T-cell (primary cell): ENCODE measurements at places on chromosomes 7 and 10.

- DNase-seq, result no peak
Observed at GRCh38 chr7:65946904-65947303, 35.1 kb downstream of the GUSB start.

- no peak for DNase-seq
Observed at GRCh38 chr10:32982911-32983909, 25.2 kb upstream of the ITGB1 start.

DNA sequence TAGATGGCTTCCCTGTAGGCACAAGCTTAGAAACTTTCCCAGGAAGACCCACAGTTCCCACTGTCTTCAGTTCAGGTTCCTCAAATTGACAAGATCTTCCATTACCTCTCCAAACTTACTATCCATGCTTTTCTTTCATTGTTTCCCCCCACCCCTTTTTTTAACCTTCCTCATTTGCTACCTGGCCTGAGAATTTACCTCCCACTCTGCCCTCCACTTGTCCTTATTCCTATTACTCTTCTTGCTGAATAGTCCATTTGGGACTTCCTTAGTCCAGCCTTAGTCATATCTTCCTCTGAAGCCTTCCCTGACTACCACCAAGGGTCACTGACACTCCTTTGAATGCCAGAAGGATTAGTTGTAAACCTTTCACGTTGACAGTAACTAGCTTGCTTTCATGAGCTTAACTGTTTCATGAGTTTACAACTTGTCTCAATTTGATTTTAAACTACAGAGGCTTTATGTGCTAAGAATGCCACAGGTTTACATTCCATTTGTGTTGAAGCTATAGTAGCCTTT, 1.2 kb upstream of the CALU start:
- no peak for DNase-seq

DNA sequence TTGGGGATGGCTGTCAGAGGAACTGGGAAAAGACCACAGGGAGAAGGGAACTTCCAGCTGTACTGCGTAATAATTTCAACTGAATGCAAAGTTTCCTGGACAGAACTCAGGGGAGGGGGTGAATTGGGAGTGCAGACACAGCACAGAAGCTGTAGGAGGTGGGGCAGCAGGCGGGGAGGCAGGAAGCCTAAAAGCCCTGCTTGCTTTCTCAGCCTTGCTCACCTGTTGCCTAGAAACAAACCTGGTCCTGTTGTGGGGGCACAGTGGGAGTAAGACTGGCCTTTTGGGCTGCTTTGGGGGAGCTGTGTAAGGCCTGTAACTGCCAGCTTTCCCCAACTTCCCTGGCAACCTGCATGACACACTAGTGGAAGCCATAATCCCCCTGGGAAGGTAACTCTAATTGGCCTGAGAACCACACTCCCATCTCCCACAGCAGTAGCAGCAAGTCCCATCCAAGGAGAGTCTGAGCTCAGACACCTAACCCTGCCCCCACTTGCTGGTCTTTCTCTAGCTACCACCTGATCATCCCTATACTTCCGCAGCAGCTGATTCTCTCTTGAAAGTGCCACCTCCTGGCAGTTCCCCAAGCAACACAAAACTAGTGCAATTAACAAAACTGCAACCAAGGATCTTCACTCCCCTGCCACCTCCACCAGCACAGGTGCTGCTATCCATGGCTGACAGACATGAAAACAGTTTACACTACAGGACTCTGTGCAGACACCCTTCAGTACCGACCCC, 1239.3 kb downstream of the SORCS1 start:
- DNase-seq, result no peak

- no peak for DNase-seq
Observed at GRCh38 chr10:57982091-57982490, 285.6 kb downstream of the IPMK start.

- no peak for DNase-seq
Observed at GRCh38 chr10:89887406-89887805, 186.0 kb downstream of the KIF20B start.

GRCh38 chr7:71753956-71754664, 622.2 kb downstream of the GALNT17 start:
- DNase-seq, result no peak

DNA sequence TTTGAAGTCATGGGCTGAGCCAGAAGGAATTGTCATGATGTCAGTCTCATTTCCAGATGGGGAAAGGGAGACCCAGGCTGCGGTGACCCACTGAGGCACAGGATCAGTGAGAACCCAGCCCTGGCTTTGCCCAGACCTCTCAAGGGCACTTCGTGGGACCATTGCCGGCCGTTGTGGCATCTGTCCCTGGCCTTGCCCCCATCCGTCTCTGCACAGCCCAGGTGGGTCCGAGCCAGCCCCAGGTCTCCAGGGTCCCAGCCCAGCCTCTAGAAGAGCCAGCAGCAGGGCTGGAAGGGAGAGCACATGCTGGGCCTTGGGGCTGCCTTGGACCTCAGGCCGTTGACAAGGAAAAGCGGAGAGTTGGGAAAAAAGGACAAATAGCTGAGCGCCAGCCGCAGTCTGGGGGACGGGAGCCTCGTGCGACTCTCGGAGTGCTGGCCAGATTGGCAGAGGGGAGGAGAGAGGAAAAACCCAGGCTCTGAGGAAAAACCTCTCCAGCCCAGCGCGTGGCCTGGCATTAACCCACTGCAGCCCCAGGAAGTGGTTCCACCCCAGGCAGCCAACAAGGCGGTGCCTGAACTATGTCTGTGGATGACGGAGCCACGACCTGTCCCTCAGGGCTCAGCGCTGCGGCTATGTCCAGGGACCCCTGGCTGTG, 30.2 kb downstream of the GRIFIN start:
- DNase-seq, result no peak

DNA sequence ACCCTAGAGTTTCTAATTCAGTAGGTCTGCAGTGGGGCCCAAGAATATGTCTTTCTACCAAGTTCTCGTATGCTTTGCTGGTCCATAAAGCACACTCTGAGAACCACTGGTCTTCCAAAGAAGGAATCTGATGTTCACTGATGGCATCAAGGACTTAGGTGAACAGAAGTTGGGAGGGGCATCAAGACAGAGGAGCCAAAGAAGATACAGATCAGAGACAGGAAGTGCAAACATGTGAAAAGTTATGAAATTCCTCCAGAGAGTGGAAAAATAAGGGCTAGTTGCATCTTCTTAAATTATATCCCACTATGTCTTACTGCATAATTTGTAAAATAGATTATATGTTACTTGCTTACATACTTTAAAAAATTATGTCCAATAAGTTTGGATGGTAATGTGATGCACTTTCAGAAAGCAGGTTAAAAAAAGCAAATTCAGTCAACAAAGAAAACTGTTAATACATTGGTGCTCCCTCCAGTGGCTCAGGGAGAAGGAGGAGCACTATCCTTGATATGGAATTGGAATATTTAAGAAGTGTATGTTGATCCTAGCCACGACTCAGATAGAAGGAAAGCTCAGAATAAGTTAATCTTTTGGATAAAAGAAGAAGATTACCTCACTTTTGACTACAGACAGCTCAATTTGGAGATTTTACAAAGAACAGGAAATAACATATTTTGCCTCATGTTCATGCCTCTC, 35.8 kb downstream of the CREB3L2 start:
- DNase-seq, result no peak

DNA sequence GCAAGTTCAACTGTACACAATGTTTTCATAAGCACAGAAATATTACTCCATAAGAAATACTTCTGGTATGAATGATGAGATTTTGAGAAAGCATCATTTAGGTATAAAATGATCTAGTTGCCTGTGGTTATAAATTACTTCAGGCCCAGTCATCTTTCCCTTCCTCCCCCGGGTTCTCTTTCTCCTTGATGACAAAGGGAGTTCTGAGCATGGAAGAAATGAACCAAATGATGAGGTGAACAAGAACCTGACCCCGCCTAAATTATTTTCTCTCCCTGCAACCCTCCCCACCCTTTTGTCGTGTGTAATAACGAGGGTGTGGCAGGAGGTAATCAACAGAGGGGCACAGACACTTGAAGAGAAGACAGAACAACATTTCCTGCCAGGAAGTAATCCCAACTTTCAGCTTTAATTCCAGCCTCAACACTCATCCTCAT, 319.6 kb upstream of the SP8 start:
- DNase-seq, result no peak

GRCh38 chr10:97499561-97500296, 1.0 kb downstream of the UBTD1 start:
- DNase-seq, result no peak

DNA sequence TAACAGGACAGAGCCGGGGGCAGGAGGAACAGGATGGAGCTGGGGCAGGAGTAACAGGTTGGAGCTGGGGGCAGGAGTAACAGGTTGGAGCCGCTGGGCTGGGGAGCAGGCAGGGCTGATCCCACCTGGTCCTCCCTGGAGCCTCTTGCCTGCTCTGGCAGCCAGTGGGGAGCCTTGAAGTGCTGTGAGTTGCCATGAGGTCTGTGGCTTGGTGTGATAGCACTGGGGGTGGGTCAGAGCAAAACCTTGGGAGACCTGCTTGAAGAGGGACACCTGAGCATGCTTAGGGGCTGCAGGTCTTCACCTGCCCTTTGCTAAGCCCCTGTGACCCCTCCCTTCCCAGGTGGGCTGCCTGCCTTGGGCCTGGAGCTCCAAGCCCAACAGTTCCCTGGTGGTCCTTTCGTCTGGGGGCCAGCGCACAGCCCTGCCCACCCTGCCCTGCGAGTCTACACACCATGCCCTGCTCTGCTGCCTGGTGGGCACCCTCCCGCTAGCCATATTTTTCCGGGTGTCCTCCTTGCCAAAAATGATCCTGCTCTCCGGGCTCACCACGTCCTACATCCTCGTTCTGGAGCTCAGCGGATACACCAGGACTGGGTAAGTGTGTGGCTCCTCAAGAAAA, 111.6 kb downstream of the ADCY1 start:
- DNase-seq, result no peak

DNA sequence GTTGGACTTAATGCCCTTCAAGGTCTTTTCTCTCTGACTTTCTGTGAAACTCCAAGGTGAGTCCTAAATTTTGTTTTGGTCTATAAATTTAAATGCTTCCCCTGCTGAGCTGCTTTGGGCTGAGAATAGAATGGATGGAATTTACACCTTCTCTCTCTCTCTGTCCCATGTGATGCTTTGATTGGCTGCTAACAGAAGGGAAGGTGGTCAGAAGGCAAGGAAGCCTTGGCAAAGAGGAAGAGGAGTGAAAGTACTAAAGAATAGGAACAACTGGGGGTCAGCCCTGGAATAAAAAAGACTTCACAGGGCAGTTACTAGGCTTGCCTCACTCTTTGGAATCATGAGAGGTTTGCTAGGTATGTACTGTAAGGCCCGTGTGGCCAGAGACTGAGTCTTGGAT, 260.2 kb downstream of the AUTS2 start:
- no peak for DNase-seq

DNA sequence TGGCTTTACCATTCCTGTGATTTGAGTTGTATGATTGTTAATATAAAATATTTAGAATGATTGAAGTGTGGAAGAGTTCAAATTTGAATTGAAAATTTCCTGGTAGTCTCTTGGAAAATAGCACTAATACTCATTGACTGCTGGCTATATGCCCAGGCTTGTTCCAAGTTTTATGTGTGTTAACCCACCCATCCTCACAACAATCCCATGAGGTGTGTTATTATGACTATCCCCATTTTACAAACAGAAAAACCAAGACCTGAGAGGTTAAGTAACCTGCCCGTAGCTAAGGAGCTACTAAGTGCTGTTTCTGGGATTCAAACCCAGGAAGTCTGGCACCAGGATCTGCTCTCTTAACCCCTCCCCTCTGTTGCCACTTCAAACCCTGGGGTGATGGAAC, 213.9 kb downstream of the CREB5 start:
- DNase-seq, result no peak

DNA sequence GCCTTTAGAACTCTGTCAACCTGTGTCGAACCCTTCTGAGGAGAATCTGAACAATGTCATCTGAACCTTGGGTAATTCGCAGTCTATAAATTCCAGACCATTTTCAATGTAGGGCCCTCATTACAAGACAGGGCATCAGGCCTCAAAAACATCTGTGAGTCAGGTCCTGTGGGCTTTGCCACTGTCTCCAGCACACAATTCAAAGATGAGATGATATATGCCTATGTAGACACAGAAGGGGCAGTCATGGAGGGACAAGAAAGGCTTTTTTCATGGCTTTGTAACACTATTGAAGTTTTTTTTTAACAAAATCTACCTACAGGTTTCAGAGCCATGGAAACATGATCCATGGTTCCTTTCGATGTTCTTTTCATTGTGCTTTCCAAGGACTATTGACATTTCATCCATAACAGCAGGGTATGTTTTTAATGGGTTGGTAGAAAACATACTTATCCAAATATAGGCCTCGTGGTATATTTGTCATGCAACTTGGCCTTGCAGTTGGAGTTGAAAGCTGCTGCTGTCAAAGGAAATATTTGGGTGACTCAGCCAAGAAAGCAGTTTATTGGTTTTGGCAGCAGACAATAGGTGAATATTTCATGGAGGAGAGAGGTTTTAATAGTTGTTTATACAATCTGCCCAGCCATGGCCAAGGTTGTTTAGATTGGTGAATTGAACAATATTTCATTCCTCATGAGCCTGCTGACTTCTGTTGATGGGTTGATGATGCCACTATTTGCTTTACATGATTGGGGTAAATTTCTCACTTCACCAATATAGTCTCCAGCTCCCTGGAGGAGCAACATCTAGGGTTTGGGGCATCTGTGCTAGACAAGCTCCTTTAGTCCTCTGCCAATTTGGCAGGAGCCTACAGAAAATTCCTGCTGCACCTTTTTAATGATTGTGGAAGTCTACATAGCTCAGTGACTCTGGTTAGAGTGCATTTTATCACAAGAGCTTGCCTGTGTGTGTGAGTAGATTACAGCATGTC, 158.4 kb upstream of the TMEM72 start:
- no peak for DNase-seq

DNA sequence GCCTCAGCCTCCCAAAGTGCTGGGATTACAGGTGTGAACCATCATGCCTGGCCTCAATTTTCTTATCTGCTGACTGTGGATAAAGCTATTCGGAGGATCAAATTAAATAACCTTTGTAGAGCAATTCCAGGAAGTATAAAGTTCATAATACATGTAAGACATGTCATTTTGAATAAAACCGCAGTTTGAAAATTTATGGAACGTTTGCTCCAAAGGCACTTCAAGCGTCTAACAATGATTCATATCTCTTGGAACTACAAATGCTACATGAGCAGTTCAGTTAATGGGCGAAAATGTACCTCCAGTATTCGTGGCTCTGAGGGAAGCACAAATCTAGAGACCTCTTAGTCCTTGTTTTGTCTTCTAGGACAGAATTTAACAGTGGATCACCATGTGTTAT, 190.3 kb downstream of the GALNT17 start:
- no peak for DNase-seq

GRCh38 chr7:121966276-121966934, 93.4 kb downstream of the PTPRZ1 start:
- DNase-seq, result no peak

GRCh38 chr10:31683682-31684081, 244.9 kb downstream of the ARHGAP12 start:
- no peak for DNase-seq
